Caki2 (cell line): ENCODE measurements at places on chromosomes 3 and 15. TPM values are rescaled to one million over a fixed set of nuclear protein-coding genes. Genes with fewer than 3 reads are reported as not detected.

Gene LRRC3B
- not detected in 2 replicates for total RNA-seq

Gene SPSB4
- 0.37 and 0.52 TPM in 2 replicates for total RNA-seq

DNA sequence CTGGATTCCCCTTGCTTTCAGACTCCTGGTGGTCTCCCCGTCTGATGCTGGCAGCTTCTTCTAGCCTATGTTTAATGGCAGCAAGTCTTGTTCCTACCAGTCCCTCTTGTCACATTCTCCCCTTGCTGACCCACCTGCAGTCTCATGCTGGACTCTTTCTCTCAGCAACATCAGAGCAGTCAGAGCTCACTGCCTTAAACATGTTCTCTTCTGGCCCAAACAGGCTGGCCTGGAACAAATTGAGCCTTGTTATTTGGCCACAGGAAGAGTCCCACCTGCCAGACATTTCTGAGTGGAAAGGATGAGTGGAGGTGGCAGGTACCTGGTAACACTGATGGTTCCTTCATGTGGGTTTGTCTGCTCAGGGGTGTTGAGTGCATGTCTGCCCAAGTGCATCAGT is 59.2 kb upstream of the APEH start:
- no peak for DNase-seq

GRCh38 chr3:5437296-5437782 is 249.8 kb downstream of the EDEM1 start:
- no peak for DNase-seq

- DNase-seq = no peak
Measured at GRCh38 chr3:73121669-73122331, 60.3 kb downstream of the EBLN2 start.
